ENCODE measurements at places on chromosomes 5 and 9.

- no peak for DNase-seq
Measured at GRCh38 chr5:72353046-72353445, 32.9 kb downstream of the PTCD2 start.

- no peak for DNase-seq
Measured at GRCh38 chr9:14183001-14183400, 130.9 kb downstream of the NFIB start.

- DNase-seq, result no peak
Measured at GRCh38 chr5:64165160-64165499, 513 bp upstream of the RNF180 start.

DNA sequence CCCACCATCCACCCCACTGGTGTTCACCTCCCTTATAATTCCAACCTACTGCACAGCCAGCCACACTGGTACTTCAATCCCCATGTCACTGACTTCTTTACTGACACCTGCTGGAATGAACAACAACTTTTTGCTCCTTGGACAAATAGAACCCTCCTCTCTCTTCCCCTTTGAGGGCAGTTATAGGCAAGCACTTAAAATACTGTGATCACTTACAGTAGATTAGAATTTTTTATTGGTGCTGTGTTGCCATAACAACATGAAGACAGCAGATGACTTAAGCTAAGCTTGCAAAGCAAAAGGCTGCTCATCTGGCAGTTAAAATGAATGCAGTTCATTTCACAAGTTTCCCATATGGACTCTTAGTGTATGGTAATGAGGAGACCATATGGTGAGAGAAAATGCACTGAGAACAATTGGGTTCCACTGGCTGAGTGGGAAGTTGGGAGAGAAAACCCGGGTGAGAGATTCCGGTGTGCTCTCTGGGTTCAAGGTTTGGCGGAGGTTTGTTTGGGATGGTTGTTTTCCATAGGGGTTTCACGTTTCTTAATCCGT, 374.3 kb downstream of the EBF1 start:
- DNase-seq, result no peak

DNA sequence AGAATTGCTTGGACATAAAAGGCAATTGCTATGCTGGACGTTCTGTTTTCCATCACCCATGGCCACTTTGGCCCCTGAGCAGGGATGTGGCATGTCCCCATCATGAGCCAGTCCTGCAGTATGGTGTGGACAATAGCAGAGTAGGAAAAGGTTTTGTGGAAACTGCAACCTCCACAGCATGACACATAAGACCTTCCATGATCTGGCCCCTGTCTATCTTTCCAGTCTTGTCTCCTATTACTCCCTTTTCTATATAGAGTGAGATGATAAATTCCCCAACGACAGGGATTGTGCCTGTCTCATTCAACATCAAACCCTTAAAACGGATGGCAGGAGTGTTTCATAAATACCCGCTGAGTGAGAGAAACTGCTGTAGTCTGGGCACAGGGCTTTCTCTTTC, 174.7 kb upstream of the PTCH1 start:
- DNase-seq, result no peak

DNA sequence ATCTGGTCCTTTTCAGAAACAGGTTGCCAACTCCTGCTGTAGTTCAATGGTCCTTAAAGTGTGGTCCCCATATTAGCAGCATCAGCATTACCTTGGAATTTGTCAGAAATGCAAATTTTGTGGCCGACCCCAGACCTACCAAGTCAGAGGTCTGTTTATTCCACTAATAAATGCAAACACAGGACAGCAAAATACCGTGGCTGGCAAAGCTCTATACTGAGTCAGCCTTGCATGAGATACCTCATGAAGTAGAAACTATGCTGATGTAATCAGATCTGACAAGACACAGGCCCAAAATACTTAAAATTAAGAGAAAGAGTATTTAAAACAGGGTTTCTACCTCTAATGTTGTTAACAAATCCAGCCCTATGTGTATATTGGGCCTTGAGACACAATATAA, 3.0 kb downstream of the GOLM1 start:
- no peak for DNase-seq

DNA sequence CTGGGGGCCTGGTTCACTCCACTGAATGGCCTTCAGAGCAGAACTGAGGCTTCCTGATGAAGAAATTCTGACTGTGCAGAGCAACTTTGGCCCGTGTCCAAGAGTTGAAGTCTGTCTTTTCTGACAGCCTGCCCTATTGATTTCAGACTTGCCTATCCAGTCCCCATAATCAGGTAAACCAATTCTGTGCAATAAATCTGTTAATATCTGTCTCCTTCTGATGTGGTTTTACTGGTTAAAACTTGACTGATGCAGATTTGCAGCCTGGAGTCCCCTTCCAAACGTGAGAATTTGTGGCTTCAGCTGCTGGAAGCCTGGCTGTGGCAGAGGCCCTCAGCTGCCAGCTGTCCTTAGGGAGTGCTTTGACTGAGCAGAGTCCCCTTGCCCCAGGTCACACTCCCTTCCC, 283.9 kb upstream of the ANKRD55 start:
- no peak for DNase-seq

DNA sequence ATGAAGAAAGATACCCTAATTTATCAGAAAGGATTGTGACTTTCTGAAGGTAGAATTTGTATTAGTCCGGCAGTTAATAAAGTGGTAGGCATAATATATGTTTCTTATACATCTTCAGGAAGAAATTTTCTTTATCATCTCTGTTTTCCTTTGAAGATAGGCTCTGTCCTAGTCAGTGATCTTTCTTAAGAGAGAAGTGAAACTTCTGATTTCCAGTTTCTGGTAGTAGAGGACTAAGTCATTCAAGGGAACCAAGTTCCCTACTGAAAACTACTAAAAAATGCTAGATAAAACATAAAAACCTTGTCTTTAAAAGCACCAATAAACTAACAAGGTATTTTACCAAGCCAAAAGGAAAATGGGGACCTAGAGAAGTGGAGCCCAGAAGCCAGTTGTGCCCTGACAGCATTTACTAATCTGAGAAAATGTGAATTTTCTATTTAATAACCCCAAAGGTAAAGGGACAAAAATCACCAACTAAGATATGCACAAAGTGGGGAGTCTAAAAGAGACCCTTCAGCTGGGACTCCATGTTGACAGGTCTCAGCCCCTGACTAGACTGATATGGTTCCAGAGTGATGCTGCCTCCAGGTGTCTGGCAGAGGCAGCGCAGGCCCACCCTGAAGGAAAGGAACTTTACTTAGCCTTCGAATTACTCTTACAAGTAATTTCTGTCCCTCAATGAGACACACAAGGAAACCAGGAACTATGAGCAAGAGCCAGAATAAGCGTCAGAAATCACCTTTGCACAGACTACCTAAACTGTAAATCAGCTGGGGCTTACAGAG, 72.7 kb downstream of the FAM78A start:
- no peak for DNase-seq

DNA sequence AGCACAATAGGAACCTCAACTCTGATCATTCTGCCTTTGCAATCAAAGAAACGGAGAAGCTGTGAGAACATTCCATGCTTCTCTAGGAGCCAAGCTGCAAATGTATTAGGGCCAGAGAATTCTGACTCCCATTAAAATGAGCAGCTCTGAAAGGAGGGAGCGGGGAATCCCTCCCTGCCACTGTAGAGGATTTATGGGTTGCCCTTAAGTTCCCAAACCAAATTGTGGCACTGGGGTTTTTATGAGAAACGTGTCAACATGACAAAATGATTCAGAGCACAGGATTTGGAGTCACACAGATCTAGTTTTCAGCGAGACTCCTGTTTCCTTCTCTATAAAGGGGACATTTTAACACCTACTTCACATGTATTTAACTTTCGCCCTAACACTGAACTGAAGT, 1.8 kb downstream of the IL6ST start:
- DNase-seq, result no peak

DNA sequence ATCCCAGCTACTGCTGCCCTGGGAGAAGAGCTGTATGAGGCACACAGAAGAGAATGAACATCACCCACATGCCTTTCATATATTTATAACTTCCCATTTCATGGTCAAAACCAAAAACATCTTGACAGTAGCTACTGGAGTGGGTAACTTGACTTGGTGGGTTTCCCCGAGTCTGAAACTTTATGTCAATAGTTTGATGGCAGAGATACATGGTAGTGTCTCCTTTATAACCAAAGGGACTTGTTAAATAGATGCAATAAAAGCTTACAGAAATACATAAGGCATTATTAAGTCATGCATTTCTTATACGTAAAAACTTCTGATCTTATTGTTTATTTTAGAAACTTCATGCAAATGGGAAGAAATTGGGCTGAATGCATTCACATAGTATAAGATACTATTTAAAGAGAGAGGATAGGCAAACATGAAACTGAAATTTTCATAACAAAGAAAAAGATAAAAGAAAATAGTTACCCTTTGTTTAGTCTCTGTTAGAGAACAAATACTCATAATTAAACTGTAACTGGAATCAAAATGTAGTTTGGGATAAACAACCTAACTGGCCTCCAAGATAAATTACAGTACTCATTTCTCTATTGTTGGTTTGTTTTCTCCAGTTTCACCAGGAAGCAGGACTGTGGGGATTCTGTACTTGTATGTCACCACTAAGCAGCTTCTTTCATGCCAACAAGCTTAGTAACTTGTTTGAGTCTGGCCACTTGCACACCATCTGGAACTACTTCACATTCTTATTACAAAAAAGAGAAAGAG, 459.3 kb upstream of the MEF2C start:
- no peak for DNase-seq

DNA sequence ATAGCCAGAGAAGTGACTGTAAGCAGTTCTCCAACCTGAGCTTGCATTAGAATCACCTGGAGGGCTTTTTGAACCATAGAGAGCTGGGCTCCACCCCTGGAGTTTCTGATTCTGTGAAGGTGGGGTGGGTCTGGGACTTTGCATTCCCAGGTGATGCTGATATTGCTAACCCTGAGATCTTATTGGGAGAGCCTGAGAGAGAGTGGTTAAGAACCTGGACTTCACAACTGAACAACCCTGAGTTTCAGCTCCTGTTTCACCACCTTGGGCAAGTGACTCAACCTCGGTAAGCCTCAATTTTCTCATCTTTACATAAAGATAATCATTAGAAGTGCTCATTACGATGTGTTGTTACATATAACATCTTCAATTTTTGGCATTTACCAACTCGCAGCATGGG, 498.6 kb downstream of the EBF1 start:
- no peak for DNase-seq

DNA sequence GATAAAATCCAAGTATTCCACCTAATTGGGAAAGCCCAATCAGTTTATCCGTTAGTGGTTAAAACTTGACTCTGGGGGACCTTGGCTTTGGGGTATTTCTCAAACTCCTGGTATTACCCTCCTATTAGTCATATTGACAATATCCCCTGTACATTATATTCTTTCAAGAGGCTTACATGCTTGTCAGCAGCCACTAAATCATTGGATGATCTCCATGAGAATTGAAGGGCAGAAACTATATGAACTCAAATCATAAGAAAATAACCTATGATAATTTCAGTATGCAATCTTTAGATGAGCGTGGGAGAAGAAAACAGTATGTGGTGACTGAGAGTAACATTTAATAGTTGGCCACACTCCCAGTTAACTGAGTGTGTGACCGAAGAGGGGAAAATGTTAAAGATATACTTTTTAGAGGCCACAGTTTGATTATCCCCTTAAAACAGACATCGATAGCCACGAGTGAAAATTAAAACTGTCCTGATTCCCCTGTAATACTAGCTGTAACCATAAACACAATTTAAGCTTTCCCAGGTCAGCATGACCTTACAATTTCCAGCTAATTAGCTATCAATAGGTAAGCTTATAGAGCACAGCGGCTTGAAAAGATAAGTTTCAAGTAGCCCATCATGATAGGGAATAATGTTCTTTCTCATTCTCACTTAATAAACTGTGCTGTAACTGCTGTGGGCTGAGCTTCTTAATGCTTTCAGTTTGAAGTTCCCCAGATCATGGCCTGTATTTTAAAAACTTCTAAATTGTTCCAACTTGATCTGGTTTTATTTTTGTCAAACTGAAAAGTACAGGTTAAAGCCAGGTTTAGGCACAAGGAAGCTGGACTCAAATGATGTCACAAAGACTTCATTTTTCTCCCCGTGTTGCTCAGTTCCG, 58.6 kb downstream of the PUM3 start:
- DNase-seq, result no peak

DNA sequence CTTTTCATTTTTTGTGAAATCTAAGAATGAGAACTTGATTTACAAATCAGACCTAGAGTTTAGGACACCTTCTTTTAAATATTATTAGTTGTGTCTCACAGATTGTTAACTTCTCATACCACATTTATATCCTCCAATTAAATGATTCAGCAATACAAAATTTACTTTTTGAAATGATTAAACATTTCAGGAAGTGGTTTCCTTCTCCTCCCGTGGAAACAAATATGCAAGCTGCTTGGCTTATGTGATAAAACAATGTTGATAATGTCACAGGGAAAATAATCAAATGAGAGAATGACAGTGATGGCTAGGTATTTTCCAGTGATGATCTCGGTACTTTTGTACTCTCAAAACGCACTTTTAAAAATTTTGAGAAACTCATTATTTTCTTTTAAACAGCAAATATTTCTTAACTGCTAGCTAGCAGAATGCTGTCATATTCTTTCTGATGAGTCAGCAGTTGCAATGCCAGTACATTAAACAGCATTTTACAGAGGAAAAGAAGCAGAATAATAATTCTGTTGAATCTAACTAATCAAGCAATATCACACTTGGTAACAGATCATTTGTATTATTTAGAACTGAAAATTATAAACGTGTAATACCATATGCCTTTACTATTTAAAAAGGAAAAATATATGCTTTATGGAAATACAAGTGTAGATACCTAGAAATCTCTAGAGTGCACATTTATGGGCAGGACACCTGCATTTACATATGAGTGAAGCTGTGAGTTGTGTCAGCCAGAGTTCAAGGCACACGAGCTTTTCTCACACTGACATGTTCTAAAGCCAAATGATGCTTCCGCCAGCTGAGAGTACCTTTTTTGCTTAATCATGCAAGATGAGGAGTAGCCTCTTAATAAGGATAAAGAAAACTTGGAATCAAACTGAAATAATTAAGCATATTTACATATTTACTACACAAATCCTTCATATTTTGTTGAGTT, 53.6 kb upstream of the CDH18 start:
- DNase-seq, result no peak

DNA sequence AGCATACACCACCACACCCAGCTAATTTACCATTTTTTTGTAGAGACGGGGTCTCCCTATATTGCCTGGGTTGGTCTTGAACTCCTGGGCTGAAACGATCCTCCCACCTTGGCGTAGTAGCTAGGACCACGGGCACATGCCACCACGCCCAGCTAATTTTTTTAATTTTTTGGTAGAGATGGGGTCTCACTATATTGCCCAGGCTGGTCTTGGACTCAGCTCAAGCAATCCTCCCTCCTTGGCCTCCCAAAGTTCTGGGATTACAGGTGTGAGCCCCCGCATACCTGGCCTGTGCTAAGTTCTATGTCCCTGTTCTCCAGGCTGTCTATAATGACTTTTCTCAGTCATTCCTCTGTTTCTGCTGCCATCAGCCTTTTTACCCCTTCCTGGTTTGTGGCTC, 41.3 kb downstream of the ASS1 start:
- no peak for DNase-seq
